WTC11 (cell line): ENCODE measurements at places on chromosomes 5 and 9. TPM values are rescaled to one million over a fixed set of nuclear protein-coding genes. Genes with fewer than 3 reads are reported as not detected.

GRCh38 chr9:113373256-113373655, 3.5 kb downstream of the HDHD3 start:
- no peak for DNase-seq
- H3K4me1 ChIP-seq, result peaks cover 4% of the 10 kb centered on the region
- peaks cover 11% of the 10 kb centered on the region for H3K36me3 ChIP-seq

LCN15 gene
- total RNA-seq, result 0.52 to 1.0 TPM (median 0.96 TPM) in 3 replicates

DNA sequence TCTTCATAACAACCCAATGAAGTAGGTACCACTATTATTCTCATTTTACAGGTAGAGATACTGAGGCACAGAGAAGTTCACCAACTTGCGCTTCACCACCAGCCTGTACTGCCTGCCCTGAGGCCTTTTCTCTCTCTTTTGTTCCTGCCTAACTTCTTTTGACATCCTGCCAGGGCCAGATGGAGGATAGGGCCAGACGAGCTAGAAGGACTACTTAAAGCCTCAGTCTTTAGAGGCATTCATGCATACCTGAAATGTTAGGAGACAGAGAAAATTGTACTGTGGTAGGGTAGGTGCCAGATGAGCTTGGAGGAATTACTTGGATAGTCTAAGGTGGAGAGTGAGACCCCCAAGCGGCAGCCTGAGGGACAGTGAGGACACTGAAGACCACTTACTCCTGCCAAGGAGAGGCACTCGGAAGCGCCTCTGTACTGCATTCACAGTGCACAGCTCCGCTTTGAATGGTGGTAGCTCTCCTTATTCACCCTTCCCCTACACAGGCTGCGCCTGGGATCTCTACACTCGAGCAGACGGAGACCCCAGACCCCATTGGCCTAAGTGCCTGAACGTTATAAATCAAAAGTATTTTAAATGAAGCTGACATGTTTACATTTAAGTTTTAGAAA, 6.2 kb upstream of the ORM1 start:
- no peak for DNase-seq
- H3K4me1 ChIP-seq, result 0 out of 2 replicates have a peak, but pooled peaks cover 3% of the 10 kb centered on the region
- peaks cover 5% of the 10 kb centered on the region for H3K27me3 ChIP-seq
- H3K36me3 ChIP-seq, result no peaks in the 10 kb centered on the region

DNA sequence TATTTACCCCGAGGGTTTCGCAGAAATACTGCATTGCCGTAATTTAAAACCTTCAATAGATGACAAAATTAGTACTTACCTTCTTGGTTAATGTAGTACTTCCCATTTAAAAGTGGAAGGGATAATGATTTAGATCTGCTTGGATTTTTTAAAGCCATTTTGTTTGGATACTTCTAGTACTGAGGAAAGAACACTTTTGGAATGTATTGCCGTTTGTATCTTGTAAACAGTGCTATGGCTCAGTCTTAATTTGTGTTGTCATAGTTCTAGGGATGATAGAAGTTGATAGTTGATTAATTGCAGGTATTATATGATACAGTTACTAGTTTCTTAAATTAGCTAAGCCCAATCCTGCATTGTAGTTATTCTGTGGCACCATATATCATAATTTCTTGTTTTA, 33.1 kb downstream of the TNPO1 start:
- peaks cover 18% of the 10 kb centered on the region for H3K36me3 ChIP-seq
- H3K27ac ChIP-seq, result peak overlapping the region; percentile 12; the same call in 1 of the 2 replicates
- H3K4me3 ChIP-seq, result peak overlapping the region; percentile 94
- H3K4me1 ChIP-seq, result peaks cover 51% of the 10 kb centered on the region

DNA sequence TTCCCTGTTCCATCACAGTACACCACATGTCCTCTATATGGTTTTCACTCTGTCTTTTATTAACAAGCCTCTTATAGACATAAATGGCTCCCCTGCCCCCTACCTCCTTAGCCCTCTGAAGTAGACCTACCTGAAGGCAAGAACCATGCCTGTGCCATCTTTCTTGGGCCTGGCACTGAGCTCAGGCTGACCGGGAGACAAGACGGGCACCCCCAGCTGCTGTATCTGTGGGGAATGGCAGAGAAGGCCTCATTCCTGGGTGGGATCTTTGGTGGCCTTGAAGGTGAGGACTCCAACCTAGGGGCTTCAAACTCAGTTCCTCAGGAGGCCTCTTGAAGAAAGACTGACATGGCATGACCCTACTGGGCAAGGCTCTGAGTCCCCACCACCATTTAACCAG, 109.9 kb downstream of the GABBR2 start:
- no peak overlapping the region for H3K27ac ChIP-seq
- no peak for DNase-seq
- H3K4me1 ChIP-seq, result peaks cover 15% of the 10 kb centered on the region
- H3K36me3 ChIP-seq, result no peaks in the 10 kb centered on the region
- H3K4me3 ChIP-seq, result no peak overlapping the region
- no peaks in the 10 kb centered on the region for H3K27me3 ChIP-seq

SERF1A gene
- total RNA-seq, result 10.6 to 16.5 TPM (median 13.9 TPM) in 3 replicates

- no peak for DNase-seq
- peaks cover 75% of the 10 kb centered on the region for H3K4me1 ChIP-seq
- H3K27me3 ChIP-seq, result no peaks in the 10 kb centered on the region
- H3K27ac ChIP-seq, result peak overlapping the region; percentile 37
- H3K4me3 ChIP-seq, result no peak overlapping the region
These were observed 89.5 kb downstream of the TLE1 start for GRCh38 chr9:81599837-81600236.

DNA sequence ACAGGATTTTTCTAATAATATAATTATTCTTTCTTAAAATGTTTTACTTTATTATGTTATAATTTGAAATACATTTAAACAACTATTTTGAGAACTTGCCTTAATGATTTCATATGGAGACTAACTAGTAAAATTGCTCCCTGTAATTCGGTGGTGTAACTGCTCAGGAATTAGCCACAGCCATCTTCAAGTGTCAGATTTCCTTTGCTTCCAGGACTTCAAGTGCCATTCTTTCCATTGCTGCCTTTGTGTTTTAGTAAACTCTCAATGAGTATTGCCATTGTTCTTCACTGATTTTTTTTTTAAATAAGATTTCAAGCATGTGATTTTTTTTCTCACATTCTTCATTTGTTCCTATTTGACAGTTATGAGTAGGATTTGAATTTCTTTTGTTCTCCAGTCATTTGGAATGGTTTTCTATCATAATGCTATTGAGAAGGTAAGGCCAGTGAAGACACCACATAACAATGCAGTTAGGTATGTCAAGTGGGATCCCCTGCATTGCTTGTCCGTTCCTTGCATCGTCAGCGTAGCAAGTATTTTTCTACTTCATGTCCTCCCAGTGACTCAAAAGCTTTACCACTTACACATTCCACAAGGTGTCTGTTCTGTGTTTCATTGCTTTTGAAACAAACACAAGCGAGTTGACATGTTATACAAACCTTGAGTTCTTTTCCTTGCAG, 83.7 kb downstream of the LNPEP start:
- no peak for DNase-seq
- peak overlapping the region; percentile 51; the same call in 1 of the 2 replicates for H3K27ac ChIP-seq

IL9 gene
- not detected in 3 replicates for total RNA-seq

DNA sequence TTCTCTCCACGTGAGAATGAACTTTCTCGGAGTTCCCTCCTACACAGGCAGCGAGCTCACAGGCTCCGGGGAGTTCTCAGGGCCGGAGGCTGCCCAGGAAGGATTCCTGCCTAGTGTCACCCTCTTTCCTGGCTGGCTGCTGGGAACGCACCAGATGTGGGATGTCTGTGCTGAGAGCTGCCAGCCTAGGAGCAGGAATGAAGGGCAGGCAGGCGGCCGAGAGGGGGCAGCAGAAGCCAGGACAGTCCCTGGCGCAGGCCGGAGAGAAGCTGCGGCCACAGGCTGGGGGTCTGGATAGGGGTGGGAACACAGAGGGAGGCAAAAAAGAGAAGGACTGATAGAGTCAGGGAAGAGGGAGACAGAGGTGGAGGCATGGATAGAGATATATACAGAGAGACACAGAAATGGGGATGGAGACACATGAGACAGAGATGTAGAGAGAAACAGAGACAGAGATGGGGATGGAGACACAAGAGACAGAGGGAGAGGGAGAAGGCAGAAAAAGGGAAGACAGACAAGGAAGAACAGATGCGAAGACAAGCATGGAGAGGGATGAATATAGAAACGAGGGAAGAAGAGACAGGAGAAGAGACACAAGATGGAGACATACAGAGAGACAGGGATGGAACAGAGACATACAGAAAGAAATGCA, 25.3 kb upstream of the ENHO start:
- peaks cover 2% of the 10 kb centered on the region; the same call in 1 of the 2 replicates for H3K4me1 ChIP-seq
- no peak overlapping the region for H3K4me3 ChIP-seq
- peak; percentile 88 for DNase-seq
- H3K27ac ChIP-seq, result no peak overlapping the region
- H3K27me3 ChIP-seq, result no peaks in the 10 kb centered on the region; the same call in 1 of the 2 replicates

ECM2 gene
- total RNA-seq, result not detected in 3 replicates

SPATA9 gene
- not detected in 3 replicates for total RNA-seq

DNA sequence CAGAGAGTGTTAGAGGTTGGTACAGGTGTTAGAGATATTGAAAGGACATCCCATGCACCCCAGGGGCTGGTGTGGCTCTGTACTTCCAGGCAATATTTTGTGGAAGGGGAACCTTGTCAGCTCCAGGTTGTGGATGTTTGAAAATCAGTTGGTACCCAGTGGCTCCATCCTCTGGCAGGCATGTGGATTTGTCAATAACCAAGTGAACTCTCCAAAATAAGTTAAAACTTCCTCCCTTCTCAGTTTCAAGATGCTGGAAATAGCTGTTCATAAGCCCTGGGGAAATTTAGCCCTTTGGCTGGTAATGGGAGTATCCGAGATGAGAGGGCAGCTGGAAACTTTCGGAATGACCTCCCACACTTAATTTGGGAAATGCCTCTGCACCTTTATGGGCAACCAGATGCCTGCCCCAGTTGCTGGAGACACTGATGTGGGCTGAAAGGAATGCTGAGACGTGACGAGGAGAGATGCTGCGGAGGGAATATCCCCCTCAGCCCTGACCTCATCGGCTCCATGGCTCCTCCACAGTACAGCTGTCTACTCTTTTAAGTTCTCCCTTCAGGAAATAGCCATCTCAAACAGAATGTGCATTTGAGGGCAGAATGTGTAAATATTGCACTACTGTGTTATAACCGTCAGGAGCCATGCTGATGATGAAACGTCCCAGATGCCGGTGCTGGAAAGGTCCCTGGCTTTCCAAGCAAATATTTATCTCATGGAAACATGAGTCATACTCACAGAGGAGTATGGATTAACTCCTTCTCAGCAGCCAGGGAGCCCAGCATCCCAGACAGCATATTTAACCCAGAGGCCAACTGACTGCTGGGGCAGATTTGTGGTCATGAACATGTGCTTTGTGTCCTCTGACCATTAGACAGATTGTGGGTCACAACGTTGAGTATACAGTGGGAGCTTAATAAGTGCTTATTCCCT, 29.5 kb downstream of the TGFBI start:
- H3K36me3 ChIP-seq, result no peaks in the 10 kb centered on the region
- peaks cover 16% of the 10 kb centered on the region for H3K4me1 ChIP-seq
- peak; percentile 33 for DNase-seq
- H3K27me3 ChIP-seq, result no peaks in the 10 kb centered on the region
- no peak overlapping the region for H3K4me3 ChIP-seq

GRCh38 chr9:130265431-130266235, at the start of gene HMCN2:
Gene HMCN2, plus strand, starts transcription at chr9:130265760. Its CDS starts 119 bp downstream, at chr9:130265879.
- peaks cover 34% of the 10 kb centered on the region for H3K27me3 ChIP-seq
- peaks cover 49% of the 10 kb centered on the region for H3K4me1 ChIP-seq

GRCh38 chr9:135878528-135879236, 28.7 kb downstream of the CAMSAP1 start:
- H3K4me3 ChIP-seq, result no peak overlapping the region
- peaks cover 11% of the 10 kb centered on the region for H3K36me3 ChIP-seq
- peaks cover 50% of the 10 kb centered on the region for H3K4me1 ChIP-seq

DNA sequence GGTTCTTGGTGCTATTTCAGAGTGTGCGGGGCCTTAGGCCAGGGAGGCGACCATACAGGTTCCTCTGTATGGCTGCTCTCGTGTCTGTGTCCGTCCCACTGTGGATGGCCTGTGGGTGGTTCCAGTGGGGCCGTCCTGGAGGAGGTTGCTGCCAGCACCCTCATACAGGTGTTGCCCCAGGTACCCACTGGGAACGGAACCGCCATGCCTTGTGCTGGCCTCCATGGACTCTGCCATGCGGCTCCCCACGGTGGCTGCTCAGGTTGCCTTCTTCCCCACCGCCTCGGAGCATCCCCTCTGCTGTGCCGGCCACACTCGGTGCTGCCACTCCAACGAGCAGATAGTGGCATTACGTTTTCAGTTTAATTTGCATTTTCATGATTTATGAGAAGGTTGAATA, 129.3 kb upstream of the CACNA1B start:
- no peak overlapping the region for H3K4me3 ChIP-seq
- no peaks in the 10 kb centered on the region for H3K27me3 ChIP-seq
- no peak for DNase-seq
- H3K36me3 ChIP-seq, result peaks cover 42% of the 10 kb centered on the region
- no peak overlapping the region for H3K27ac ChIP-seq
- H3K4me1 ChIP-seq, result peaks cover 6% of the 10 kb centered on the region

LVRN gene
- total RNA-seq, result 0.13 to 0.32 TPM (median 0.27 TPM) in 3 replicates

GRCh38 chr5:73654171-73654811, 28.3 kb downstream of the ARHGEF28 start:
- no peak for DNase-seq
- no peak overlapping the region for H3K4me3 ChIP-seq
- peaks cover 3% of the 10 kb centered on the region; the same call in 1 of the 2 replicates for H3K4me1 ChIP-seq
- no peaks in the 10 kb centered on the region; the same call in none of the 2 replicates for H3K27me3 ChIP-seq

NUTM2F gene
- total RNA-seq, result 0.15 to 0.55 TPM in 2 of 3 replicates, not detected in the other

GRCh38 chr9:128127990-128128835, 684 bp upstream of the PTGES2 start:
- peaks cover 17% of the 10 kb centered on the region for H3K4me1 ChIP-seq
- H3K4me3 ChIP-seq, result peak overlapping the region; percentile 94
- peak overlapping the region; percentile 97 for H3K27ac ChIP-seq
- DNase-seq, result peak; percentile 80
- peaks cover 14% of the 10 kb centered on the region for H3K36me3 ChIP-seq

GGTA1 gene
- not detected in 3 replicates for total RNA-seq

ADAMTS12 gene
- total RNA-seq, result 10.2 to 13.5 TPM (median 11.5 TPM) in 3 replicates

GRCh38 chr5:134132372-134133187, 18.1 kb downstream of the TCF7 start:
- H3K36me3 ChIP-seq, result peaks cover 6% of the 10 kb centered on the region; the same call in 1 of the 2 replicates
- no peak overlapping the region; the same call in 1 of the 2 replicates for H3K27ac ChIP-seq
- no peaks in the 10 kb centered on the region for H3K27me3 ChIP-seq
- DNase-seq, result peak; percentile 66
- H3K4me1 ChIP-seq, result peaks cover 14% of the 10 kb centered on the region
- H3K4me3 ChIP-seq, result no peak overlapping the region

CCDC171 gene
- total RNA-seq, result 2.8 to 4.1 TPM (median 2.9 TPM) in 3 replicates

DNA sequence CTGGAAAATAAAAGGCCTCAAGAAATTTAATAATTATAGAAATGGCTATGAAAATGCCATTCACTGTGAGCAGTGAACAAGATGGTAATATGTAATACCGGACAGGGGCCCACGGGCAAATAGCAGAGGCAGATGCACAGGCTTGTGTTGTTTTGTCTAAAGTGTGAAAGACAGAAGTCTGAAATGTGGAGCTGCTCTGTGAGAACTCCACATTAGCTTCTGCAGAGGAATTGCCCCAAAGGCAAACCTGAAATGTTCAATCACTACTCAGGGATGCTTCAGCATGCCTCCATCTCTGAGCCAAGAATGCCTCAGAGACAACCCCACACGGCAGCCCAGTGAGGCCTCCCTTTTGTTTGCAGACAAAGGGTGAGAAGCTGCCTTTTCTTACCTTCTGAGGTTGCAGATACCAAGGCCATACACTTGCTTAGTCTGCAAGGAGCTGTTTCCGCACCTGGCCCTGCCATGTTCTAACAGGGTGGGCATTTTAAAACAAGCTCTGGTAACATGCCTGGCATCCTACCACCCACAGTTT, 124.3 kb upstream of the CXCL14 start:
- no peaks in the 10 kb centered on the region for H3K27me3 ChIP-seq
- H3K36me3 ChIP-seq, result no peaks in the 10 kb centered on the region
- H3K27ac ChIP-seq, result no peak overlapping the region
- no peak for DNase-seq
- peaks cover 4% of the 10 kb centered on the region for H3K4me1 ChIP-seq
